ENCODE measurements at places on chromosomes 4 and X.

- DNase-seq = no peak
Measured at GRCh38 chr4:106032851-106033286, 137.6 kb downstream of the NPNT start.

DNA sequence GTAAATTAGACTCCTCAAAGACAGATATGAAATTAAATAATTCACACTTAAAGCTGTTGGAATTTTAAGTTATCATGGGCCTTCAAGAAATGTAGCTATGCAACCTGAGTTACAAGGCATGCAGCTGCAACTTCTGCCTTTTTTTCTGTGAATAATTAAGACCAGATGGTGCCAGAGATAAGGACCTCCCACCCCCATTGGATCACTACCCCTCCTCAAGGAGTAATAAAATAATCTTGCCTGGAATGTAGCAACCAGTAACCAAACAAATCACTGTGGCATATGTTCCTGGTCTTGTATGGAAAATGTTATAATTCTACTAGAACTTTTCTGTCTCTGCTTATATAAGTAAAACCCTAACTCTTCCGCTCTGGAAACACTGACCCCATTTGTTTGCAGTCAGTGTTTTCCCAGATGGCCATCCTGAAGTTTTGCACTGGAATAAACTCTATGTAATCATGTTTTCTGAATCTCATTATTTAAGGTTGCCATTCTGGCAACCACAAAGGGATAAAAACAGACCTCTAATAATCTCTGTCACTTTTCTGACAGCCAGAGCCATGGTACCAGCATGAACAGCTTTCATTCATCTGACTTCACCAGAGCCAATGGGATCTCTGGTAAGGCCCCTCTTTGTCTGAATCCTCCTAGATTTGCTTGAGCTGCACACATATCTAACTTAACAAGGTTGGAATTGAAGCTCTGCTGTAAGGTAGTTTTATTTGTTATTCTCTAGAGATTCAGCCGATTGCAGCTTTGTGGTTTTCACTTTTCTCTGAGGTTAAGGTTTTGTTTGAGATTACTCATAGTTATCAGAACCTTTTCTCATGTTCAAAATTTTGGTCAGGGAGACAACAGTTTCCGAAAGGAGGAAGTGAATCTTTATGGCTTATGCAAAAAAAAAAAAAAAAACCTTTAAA is 274.6 kb downstream of the NAF1 start:
- no peak for DNase-seq

- no peak for DNase-seq
Measured at GRCh38 chrX:94515009-94515408, 841.0 kb downstream of the FAM133A start.

- DNase-seq = no peak
Measured at GRCh38 chrX:119359618-119360382, 39.3 kb upstream of the SLC25A43 start.

DNA sequence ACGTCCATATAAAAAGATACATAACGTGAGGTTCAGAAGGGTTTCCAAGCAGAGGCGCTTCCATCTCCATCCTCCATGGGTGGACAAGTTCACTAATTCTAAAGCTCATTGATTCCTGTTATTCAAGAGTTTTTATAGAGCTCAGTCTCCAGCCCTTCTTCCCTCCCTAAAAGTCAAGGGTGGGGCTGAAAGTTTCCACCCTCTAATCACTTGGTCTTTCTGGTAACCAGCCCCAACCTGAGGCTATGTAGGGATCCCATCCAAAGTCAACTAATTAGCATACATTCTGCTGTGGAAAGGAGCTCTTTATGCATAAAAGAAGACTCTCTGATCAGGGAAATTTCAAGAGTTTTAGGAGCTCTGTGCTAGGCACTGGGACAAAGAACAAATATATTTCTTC is 46.9 kb upstream of the VEGFC start:
- DNase-seq = no peak

DNA sequence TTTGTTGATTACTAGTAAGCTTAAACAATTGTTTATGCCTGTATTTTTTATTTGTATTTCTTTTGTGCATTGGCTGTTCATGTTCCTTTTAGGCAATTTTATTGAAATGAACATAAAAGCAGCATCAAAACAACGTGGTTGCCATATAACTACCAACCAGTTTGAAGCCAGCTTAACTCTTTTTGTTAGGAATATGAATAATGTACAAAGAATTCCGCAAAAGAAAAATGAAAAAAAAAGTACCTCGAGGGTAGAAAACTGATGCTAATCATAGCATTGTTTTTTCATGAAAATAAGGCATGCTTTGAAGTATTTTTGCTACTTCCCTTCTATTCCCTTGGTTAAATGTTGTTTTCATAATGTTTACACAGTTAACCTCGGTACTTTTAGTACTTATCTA is 1024.0 kb upstream of the SLIT2 start:
- no peak for DNase-seq

- DNase-seq = no peak
Measured at GRCh38 chr4:177964061-177964460, 521.8 kb upstream of the AGA start.

DNA sequence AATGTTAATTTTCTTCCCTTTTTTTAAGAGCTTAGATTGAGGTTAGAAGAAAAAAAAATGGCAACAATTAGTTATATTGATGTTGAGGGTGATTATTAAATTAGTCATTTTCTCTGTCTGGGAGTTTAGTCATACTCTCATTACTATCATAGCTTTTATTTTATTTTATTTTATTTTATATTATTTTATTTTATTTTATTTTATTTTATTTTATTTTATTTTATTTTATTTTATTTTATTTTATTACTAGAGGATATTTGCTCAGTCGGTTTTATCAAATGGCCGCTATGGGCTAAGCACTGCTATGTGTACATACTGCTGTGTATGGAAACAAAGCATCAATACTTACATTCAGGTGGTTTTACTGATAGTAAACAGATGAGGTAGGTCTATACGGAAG is 239.5 kb downstream of the RAPGEF2 start:
- DNase-seq = no peak

DNA sequence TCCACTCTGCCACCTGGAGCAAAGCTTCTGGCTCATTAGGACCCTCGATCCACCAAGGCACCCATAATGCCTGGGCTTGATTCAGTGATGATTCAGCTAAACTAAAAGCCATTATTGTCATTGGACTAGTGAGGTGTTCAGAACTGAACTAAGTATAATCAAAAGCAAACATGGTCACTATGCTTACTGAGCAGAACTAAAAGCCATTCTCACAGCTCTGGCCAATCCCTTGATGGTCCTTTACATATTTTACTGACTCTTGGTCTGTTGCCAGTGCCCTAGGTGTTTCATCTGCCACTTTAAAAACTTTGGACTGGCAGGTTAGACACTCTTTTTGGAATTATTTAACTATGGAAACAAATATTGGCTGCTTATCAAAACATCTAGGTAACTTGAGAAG is 703.5 kb downstream of the FAT4 start:
- DNase-seq = no peak

GRCh38 chr4:73391774-73392173 is 12.3 kb upstream of the ALB start:
- DNase-seq = no peak

- no peak for DNase-seq
Measured at GRCh38 chr4:38943343-38943742, 75.7 kb downstream of the FAM114A1 start.

DNA sequence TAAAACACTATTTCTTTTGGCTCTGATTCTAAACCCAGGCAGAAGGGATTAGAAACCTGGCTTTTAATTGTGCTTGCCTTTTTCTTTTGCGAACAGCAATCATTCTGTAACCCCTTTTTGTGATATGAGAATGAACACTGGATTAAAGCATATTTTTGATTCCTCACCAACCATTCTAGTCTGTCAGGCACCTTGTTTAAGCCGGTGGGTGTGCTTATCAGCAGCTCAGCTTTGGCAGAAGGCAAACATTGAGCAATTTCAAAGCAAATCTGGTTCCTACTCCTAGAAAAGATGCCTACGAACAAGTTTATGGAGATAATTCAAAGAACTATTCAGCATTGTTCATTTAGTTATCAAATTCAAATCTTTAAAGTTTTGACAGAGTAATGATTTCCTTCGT is 265.1 kb upstream of the FAM241A start:
- no peak for DNase-seq

GRCh38 chrX:98939456-98939855 is 1470.6 kb downstream of the PCDH19 start:
- no peak for DNase-seq

GRCh38 chrX:74370487-74370886 is 50.8 kb upstream of the SLC16A2 start:
- DNase-seq = no peak

DNA sequence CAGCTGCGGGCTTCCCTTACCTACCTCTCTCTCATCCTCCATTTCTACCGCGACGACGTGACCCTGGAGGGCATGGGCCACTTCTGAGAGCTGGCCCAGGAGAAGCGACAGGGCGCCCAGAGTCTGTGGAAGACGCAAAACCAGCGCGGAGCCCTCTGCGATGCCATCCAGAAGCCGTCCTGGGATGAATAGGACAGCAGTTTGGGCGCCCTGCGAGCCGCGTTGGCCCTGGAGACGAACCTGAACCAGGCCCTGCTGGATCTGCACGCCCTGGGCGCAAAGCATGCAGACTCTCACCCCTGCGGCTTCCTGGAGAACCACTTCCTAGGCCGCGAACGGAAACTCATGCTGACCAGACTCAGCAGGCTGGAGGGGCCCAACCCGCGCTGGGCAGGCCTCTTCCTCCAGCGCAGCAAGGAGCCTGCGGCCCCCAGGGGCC is 52.7 kb upstream of the TMPRSS11F start:
- no peak for DNase-seq

DNA sequence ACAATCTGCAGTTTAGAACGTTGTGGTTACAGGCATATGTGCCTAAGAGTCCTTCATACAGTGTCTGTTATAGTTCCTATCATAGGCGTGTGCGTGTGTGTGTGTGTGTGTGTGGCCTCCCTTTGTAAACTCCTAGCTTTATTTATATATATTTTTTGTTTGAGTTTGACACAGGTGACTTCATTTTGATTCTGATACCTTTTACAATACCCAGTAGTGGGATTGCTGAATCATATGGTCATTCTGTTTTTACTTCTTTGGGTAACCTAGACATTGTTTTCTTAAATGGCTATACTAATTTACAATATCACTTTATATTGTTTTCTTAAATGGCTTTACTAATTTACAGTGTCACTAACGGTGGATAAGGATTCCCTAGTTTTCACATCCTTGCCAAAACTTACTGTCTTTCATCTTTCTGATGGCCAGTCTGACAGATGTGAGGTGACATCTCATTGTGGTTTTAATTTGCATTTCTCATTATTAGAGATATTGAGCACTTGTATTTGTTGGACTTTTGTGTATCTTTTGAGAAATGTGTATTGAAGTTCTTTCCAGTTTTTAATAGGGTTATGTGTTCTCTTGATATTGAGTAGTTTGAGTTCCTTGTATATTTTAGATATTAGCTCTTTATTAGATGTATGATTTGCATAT is 211.1 kb upstream of the NUDT6 start:
- no peak for DNase-seq

Measured in T-helper 9 cell (primary cell).